ENCODE measurements at places on chromosomes 6 and 20.

GRCh38 chr6:34723203-34723602, 26.6 kb upstream of the ILRUN start:
- no peak for DNase-seq

GRCh38 chr6:40692337-40692736, 105.2 kb upstream of the LRFN2 start:
- DNase-seq: no peak

- DNase-seq: no peak
Measured at GRCh38 chr20:35433337-35433736, 4.7 kb downstream of the GDF5 start.

DNA sequence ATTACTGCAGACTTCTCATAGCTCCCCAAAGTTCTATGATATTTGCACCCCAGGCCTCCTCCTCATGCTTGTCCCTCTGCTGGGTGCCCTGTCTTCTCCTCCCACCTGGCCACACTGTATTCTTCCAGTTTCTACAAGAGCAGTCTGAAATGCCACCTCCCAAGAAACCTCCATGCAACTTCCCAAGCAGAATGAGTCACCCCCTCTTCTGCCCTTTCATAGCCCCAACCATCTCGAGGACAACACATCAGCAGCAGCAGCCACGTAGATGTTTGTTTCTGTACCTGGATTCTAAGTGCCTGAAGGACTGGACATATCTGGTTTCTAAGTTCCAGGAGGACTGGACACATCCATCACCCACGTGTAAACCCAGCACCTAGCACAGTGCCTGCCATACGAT, 6.6 kb upstream of the ULBP2 start:
- DNase-seq: no peak

DNA sequence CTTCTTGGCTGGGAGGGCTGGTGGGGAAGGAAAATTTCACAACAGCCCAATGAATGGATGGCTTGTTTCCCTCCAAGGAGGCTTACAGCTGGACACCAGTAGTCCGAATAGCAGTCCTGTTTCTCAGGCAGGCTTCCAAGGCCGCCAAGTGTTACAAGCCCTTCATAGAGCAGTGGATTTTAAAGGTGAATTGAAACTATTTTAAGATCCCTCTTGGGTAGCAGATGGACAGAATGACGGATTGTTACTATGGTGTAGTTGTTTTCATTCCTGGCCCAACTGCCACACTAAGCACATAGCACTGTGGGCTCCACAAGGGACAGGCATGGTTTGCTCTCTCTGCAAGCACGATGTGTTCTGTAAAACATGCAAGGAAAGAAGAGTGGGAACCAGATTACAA, 203.3 kb upstream of the TAB2 start:
- no peak for DNase-seq

- no peak for DNase-seq
Measured at GRCh38 chr20:38178581-38178980, 13.5 kb upstream of the TGM2 start.

DNA sequence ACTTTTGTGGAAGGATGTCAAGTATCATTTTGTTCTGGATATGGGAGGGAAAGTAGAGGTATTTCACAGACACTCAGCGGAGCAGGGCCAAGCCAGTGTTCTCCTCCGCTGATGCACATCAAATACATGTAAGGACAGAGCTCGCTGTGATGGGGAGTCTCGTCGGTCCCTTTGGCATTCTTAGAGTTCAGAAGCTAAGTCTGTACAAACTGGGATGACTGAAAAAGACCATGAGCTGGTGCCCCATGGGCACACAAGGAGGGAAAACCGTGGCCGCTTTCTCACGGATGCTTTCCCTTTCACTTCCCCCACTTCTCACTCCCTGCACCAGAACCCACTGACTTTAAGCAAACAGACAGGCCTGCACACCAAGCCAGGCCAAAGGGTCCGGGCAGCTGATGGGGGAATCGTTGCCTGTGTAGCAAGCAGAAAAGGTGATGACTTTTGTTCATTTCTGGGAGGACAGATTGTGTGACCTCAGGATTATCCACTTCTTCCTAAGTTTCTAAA, 27.7 kb upstream of the MPC1 start:
- no peak for DNase-seq

DNA sequence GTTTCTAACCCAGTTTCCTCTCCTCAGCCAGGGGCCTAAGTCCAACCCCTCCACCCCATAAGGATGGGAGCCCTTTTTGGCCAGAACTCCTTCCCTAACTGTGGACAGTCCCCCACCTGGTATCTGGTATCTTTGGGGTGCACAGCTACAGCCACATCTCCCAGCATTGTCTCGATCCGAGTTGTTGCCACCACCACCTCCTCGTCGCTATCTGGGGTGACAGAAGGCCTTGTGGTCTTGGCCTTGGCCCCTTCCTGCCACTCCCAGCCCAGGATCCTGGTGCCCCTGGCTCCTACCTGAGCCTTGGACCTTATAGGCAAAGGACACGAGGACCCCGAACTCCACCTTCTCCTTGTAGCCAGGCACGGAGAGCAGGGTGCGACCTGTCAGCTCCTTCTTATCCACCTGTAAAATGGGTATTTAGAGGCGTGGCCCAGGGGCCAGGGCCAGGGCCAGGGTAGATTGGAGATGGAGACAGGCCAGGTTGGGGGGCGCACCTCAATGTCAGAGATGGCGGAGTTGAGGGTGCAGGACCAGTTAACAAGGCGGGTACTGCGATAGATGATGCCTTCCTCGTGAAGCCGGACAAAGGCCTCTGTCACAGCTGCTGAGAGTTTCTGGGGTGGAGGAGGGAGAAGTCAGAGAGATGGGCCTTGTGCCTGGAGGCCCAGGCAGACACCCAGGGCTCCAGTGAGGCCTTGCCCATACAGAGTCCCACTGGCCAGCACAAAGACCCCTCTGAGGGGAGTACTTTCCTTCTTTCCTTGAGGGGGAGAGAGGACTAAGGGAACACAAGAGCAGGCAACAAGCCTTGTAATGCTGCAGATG, 7.2 kb upstream of the VWA7 start:
- no peak for DNase-seq
